ENCODE measurements at places on chromosomes 11 and 22.

GRCh38 chr22:36887162-36887561 is 26.3 kb upstream of the CSF2RB start:
- DNase-seq: no peak

- DNase-seq: no peak
Measured at GRCh38 chr22:49541693-49542230, 285.9 kb downstream of the BRD1 start.

DNA sequence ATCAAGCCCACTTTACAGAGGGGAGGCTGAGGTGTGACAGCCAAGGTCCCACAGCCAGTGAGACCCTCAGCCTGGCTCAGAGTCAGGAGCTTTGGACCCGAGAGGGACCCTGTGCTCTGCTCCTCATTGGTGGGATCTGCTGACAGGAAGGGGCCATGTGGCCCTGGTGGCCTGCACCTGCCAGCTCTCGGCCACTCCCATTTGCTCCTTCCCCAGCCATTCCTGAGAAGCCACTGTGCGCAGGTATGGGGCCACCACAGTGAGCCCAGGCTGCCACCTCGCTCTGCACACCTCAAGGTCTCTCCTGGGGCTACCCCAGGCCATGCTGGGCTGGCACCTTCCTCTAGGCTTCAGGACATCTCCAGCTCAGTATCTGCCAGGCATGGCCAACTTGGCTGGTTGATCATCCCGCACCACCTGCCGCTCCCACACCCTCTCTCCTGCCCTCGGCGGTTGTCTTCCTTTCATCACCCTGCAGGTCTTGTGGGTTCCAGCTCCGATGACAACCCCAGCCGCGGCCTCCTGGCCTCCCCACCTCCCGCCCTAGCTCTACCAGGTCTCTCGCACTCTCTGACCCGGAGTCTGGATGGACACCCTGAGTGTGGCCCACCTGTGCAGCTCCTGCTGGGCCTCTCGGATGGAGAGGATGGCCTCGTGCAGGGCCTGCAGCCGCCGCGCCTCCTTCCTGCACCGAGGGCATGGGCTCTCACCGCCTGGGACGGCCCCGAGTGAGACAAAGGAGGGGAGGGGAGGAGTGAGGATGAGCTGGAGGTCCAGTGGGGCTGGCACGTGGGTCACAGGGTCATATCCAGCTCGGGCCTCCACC is 32.2 kb upstream of the CARS1 start:
- no peak for DNase-seq

DNA sequence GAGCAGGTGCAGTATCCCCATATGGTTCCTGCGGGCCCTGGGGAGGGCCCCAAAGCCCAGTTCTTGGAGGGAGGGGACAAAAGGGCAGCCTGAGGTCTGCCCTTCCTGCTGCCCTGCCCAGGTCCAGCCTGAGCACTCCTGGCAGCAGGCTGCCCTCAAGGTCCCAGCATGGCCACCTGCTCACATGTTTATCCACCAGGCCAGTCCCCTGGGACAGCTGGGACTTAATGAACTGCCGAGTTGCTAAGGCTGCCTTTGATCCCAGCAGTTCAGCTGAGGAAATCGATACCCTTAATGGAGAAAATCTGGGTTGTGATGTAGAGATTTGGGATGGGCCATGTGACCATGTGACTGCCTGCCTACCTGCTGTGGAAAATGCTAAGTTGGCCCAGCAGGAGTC is 146.2 kb downstream of the TRIM29 start:
- peak; percentile 50 for DNase-seq

- no peak for DNase-seq
Measured at GRCh38 chr11:126660761-126661425, 305.4 kb downstream of the ST3GAL4 start.

- no peak for DNase-seq
Measured at GRCh38 chr11:70073871-70074371, 4.2 kb upstream of the ANO1 start.

DNA sequence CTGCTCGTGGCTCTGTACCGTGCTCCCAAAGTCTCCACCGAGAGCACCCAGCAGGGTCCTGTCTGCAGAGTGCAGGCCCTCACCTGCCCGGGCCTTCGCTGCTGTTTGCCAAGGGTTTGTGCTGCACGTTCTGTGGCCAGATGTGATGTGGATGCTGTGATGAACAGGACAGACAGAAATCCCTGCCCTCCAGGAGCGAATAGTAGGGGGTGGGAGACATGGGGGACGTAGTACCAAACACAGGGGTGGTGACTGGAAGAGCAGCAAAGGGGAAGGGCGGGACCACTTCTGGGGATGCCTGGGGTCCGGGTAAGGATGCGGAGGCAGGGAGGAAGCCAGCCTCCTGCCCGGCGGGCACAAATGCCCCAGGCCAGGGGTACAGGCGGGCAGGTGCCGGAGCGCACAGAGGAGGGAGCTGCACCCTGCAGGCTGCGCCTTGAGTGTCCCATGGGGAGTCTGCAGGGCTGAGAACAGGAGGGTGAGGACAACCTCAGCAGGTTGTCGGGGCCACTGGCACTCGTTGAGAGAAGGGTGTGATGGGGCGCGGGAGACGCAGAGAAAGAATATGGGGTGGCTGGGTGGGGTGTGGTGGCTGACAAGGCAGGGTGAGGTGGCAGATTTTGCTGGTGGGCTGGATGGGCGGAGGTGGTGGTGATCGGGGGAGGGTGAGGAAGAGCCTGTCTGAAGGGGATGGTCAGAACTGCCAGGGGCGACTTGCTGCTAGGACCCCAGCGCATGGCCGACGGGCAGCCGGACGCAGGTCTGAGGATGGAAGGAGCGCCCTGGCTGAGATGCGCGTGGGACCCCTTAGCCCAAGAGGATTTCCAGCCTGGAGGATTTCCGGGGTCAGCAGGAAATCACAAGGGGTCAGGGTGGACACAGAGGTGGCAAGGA is 16.3 kb upstream of the CTSD start:
- DNase-seq: no peak

- no peak for DNase-seq
Measured at GRCh38 chr11:43523632-43524031, 156.9 kb upstream of the HSD17B12 start.

GRCh38 chr11:2697866-2698265 is 1.9 kb downstream of the KCNQ1OT1 start:
- DNase-seq: no peak

GRCh38 chr11:73412308-73412707 is 36.1 kb downstream of the RELT start:
- DNase-seq: no peak

DNA sequence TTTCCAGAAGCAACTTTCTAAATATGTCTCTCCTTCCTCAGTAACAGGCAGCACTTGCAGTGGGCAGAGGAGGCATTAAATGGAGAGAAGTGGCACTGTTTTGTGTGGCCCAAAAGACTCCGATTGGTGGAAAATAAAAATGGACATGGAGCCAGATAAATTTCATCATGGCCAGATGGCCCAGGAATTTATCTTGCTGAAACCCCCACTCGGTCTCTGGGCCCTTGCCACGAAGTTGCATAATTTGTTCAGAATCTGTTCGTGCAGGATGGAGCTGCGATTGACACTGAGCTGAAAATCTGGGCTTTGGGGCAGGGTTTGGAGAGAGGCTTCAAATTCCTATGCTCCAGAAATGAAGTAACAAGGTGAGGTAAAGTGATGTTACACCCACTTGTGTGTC is 65.5 kb downstream of the C11orf91 start:
- no peak for DNase-seq

DNA sequence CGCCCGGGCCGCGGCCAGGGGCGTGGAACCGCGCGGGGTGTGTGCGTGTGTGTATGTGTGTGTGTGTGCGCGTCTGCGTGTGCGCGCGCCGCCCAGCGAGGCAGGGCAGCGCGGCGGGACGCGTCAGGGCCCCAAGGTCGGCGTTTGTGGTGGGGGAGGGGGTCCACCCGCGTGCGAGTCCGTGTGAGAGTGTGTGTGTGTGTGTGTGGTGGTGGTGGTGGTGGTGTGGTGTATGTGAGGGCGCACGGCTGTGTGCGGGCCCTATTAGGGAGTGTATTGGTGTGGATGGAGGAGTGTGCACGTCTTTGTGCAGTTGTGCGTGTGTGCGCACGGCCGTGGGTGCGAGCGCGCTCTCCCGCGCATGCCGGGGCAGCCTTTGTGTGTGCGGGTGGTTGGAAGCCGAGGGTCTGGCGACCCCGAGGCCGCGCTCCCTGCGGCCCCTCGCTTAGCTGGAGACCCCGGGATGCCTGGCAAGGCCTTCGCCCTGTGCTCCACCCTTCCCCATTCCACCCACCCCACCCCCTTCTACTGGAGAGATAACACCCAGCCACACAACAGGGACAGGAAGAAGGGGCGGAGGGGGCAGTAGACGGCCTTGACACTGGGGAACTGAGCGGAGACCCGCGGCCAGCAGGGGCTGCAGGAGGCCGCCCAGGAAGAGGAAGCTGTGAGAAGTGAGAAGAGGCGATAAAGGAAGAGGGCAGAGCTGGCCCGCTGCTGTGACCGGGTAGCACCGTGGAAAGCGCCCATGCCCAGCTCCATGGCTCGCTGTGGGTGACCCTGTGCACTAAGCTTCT is 528 bp upstream of the ARRB1 start:
- DNase-seq: peak; percentile 34

DNA sequence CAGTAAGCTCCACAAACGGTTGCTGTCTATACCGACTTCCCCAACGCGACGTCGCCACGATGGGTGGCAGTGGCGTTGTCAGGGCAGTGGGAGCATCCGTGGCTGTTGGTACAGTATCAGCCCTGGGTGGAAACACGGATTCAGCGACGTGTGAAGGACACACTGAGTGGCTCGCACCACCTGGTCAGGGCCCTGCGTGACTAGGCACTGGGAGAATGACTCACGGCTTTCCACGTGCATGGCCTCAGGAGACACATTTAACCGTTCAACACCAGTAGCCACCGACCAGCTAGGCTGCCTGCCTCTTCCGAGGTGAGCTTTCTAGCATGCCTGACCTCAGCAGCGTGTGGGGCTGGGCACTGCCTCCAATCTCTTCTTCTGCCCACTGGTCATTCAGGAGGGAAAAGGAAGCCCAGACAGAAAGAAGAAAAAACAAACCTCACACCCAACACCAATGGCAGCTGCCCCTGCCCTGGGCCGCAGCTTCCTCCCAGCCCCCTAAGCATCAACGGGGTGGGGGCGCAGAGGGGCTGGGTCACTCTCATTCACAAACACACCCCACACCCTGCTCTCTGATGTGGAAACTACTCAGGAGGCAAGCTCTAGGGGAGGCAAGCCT is 59.0 kb downstream of the MYH9 start:
- no peak for DNase-seq

DNA sequence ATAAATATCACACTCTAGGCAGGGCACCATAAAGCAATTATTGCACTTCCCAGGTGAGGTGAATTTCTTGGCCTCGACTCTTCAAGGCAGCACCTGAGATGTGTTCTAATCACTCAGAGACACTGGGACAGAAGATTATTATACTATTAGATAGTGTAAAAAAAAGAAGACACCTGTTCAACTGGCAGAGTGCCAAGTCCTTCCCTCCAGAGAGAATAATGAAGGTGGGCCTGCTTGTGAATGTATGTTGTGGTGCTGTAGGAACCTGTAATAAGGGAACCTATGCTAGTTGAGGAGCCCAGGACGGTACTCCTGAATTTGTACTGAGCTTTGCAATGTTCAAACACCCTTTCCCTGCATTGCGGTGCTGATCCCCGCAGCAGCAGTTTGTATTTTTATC is 107.5 kb downstream of the NXPE2 start:
- peak; percentile 28 for DNase-seq

DNA sequence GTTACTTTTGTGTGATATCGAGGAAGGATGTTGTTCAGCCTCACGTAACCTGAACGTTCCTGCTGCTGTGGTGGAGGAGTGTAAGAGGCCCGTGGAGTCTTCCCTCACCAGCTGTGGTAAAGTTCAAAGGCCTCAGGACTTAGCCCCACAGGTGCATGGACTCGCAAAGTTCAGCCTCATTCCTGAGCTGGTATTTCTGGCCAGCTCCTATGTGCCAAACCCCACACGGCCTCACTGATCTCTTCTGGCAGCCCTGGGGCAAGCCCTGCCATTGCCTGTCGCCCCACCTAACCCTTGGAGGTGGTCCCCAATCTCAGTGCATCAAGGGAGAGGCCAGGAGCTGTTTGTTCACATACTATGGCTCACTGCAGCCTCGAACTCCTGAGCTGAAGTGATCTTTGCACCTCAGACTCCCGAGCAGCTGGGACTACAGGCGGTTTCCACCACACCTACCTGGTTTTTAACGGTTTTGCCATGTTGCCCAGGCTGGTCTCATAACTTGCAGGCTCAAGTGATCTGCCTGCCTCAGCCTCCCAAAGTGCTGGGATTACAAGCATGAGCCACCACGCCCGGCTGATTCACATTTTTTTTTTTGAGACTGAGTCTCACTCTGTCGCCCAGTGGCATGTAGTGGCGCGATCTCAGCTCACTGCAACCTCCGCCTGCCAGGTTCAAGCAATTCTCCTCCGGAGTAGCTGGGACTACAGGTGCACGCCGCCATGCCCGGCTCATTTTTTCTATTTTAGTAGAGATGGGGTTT is 2.2 kb downstream of the PHRF1 start:
- DNase-seq: no peak

DNA sequence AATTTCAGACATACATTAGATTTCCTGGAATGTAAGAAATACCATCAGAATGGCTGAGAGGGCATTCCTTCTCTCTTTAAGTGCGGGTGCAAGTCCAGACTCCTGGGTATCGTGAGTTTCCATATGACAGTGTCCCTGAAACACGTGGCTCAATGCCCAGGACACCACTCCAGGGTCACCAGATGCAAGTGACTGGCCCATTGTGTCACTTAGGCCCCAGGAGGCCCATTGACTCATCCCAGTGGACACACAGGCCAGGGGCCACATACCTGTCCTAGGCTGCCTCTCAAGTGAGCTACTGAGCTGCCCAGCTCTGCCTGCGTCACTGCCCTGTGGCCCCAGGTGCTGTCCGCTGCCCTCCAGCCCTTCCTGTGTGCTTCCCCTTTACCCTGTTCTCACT is 18.5 kb downstream of the FBLN1 start:
- no peak for DNase-seq

DNA sequence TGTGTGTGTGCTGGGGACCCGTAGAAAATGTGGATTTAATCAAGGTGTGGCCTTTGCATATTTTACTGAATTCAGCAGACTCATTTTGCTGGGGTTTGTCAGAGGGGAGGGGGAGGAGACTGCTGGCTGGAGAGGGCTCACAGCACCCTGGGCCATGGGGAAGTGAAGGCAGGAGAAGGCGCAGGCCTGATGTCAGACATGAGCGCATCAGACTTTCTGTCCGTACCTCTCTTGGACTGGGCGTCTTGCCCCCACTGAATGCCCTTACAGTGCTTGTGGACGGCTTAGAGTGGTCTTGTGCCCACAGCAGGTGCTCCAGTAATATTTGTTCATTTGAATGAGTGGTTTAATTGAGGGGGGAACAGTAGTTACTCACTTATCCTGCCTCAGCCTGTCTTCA is 75.2 kb downstream of the TEAD1 start:
- DNase-seq: peak; percentile 53

GRCh38 chr11:71477641-71478527 is 24.9 kb downstream of the NADSYN1 start:
- no peak for DNase-seq

All from NCI-H526 treated with DMSO at 0.1 percent for 48 hours (cell line).